ENCODE measurements at places on chromosomes 1 and 21.

- DNase-seq = no peak
- H3K4me3 ChIP-seq = no peak overlapping the region
- no peaks in the 10 kb centered on the region for H3K27me3 ChIP-seq
- no peaks in the 10 kb centered on the region for H3K36me3 ChIP-seq
Measured at GRCh38 chr1:164682570-164682969, 123.6 kb downstream of the PBX1 start.

- H3K36me3 ChIP-seq = peaks cover 1% of the 10 kb centered on the region
- H3K27ac ChIP-seq = no peak overlapping the region
- no peak overlapping the region for H3K4me3 ChIP-seq
Measured at GRCh38 chr1:118483245-118484006, 298.4 kb upstream of the SPAG17 start.

- H3K4me1 ChIP-seq = peaks cover 6% of the 10 kb centered on the region
- no peak overlapping the region for H3K4me3 ChIP-seq
- H3K27me3 ChIP-seq = peaks cover 17% of the 10 kb centered on the region
- peaks cover 4% of the 10 kb centered on the region for H3K36me3 ChIP-seq
- peak overlapping the region; percentile 84 for H3K27ac ChIP-seq
Measured at GRCh38 chr21:44598061-44598460, 2.3 kb upstream of the KRTAP10-7 start.

DNA sequence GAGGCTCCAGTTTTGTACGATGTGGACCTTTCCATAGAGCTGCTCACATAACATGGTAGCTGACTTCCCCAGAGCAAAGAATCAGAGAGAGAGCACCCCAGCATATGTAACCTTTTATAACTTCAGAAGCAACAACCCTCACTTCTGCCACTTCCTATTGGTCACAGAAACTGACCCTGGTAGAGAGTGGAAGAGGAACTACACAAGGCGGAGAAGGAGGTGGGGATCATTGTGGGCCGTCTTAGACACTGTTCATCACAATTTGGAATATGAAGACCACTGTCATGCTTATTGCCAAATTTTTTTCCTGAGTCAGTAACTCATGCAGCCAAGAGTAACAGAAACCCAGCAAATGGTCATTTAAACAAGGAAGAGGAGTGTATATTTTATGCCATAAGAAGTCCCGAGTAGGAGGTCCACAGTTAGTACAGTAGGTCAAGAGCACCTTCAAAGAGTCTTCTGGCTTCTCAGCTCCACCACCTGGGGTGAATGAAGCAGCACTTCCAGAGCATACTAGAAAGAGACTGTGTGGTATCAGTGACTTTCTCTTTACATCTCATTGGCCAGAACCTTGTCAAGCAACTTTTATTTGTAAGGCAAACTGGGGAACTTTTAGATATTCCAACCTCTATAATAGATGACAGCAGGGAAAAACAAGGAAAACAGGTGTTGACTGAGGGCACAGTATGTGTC lies 71.8 kb downstream of the ODF2L start:
- H3K36me3 ChIP-seq = no peaks in the 10 kb centered on the region
- H3K4me3 ChIP-seq = no peak overlapping the region
- no peak for DNase-seq
- H3K27ac ChIP-seq = no peak overlapping the region

DNA sequence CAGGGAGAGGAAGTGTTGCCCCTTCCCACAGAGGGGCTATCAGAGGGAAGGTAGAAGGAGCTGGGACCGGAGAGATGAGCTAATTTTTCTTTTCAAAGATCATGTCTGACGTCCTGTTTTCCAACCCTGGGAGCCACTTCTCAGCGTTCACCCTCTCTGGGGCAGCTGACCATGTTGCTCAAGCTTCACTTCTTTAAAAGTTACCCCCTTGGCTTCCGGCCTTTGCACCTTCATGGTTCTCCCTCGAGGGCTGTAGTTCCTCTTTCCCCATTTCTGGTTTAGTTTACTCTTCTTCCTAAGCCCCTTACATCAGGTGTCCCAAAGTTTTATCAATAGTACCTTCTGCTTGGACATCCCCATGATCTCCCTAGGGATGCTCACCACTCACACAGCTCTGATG lies 23.8 kb upstream of the CSF1 start:
- peaks cover 3% of the 10 kb centered on the region for H3K36me3 ChIP-seq
- H3K4me1 ChIP-seq = peaks cover 6% of the 10 kb centered on the region
- H3K4me3 ChIP-seq = no peak overlapping the region
- H3K27ac ChIP-seq = no peak overlapping the region

DNA sequence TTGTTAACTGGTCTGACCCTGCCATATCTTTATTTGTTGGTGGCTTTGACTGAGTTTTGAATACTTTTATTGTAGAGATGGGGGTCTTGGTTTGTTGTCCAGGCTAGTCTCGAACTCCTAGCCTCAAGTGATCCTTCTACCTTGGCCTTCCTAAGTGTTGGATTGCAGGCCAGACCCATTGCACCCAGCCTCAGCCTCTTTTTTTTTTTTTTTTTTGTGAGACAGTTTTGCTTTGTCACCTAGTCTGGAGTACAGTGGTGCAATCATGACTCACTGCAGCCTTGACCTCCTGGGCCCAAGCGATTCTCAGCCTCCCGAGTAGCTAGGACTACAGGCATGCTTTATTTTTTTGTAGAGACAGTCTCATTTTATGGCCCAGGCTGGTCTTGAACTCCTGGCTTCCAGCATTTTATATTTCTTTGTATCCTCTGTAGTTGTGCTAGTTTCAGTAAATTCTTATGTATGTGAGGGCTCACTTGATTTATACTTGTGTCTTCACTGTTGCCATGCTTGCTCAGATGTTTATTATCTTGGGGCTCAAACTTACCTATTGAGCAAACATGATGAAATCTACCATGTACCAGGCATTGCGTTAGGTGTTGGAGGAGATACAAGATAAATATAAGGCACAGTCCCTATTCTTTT lies 24.1 kb downstream of the THRAP3 start:
- peaks cover 22% of the 10 kb centered on the region for H3K36me3 ChIP-seq
- peak overlapping the region; percentile 51 for H3K27ac ChIP-seq
- no peaks in the 10 kb centered on the region for H3K27me3 ChIP-seq
- peaks cover 54% of the 10 kb centered on the region for H3K4me1 ChIP-seq
- DNase-seq = no peak

DNA sequence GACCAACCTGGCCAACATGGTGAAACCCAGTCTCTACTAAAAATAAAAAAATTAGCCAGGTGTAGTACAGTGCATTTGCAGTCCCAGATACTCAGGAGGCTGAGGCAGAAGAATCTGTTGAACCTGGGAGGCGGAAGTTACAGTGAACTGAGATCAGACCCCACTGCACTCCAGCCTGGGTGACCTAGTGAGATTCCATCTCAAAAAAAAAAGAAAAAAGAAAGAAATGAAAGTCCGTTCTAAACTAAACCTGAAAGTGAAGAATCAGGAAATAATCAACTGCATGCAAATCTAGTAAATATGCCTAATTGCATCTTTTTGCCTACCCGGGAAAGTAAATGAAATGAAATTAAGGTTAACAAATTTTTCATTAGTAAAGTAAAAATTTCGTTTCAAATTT lies 99.6 kb downstream of the ZZZ3 start:
- no peak overlapping the region for H3K27ac ChIP-seq
- H3K4me3 ChIP-seq = no peak overlapping the region
- H3K4me1 ChIP-seq = peaks cover 13% of the 10 kb centered on the region

- H3K4me3 ChIP-seq = peak overlapping the region; percentile 97
- no peak for DNase-seq
- H3K27ac ChIP-seq = no peak overlapping the region
- H3K4me1 ChIP-seq = peaks cover 46% of the 10 kb centered on the region
Measured at GRCh38 chr1:89270423-89270822, 2.2 kb downstream of the GBP5 start.

GRCh38 chr1:209549443-209550205 lies 33.9 kb upstream of the CAMK1G start:
- no peak overlapping the region for H3K4me3 ChIP-seq
- H3K27me3 ChIP-seq = peaks cover 42% of the 10 kb centered on the region
- H3K4me1 ChIP-seq = no peaks in the 10 kb centered on the region
- no peaks in the 10 kb centered on the region for H3K36me3 ChIP-seq

DNA sequence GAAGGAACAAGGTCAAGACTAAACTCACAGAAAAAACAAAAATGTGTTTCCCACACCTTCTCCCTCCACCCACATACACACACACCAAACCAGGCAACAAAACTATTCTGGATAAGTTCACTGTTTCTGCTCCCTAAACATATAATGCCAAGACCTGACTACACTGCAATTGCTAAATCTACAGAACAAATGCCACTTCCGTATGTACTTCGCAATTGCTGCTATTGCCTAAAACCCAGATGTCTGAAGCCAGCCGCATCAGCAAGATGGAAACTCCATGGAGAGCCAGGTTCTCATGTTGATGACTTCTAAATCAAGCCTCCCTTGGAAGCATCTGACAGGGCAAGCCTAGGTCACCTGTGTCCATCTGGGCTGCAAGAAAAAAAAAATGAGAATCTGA lies 8.3 kb upstream of the AIM2 start:
- no peak overlapping the region for H3K27ac ChIP-seq
- DNase-seq = no peak

DNA sequence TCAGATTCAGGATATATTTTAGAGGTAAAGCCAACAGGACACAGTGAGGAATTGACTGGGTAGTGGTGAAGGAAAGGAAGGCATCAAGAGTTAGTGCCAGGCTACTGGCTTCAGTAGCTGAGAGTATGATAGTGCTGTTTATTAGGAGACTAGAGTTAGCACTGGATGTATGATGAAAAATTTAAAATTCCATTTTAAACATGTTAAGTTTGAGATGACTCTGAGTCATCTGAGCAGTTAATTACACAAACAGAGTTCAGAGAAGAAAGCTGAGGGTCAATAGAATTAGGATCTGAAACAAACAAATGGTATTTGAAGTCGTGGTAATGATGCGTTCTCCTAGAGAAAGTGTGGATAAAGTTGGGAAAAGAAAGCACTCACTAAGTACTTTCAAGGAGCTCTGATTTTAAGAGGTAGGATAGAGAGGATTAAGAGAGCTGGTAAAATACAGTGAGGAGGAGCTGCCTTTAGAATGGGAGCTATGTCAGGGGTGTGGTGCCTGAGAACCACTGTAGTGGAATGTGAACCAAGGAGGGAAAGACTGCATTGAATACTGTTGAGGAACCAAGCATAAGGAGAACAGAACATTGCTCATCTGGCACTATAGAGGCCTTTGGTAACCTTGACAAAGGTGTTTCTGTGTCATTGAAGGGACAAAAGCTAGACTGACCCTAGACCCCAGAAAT lies 21.7 kb upstream of the SHCBP1L start:
- H3K36me3 ChIP-seq = no peaks in the 10 kb centered on the region
- peaks cover 9% of the 10 kb centered on the region for H3K27me3 ChIP-seq
- no peak overlapping the region for H3K27ac ChIP-seq
- no peak for DNase-seq
- no peak overlapping the region for H3K4me3 ChIP-seq

- no peak overlapping the region for H3K27ac ChIP-seq
- H3K4me3 ChIP-seq = no peak overlapping the region
- peaks cover 2% of the 10 kb centered on the region for H3K36me3 ChIP-seq
- H3K4me1 ChIP-seq = no peaks in the 10 kb centered on the region
- no peak for DNase-seq
Measured at GRCh38 chr1:84353695-84354094, 44.6 kb upstream of the DNASE2B start.

GRCh38 chr1:109821221-109821669 lies 57.5 kb upstream of the EPS8L3 start:
- no peak for DNase-seq
- no peak overlapping the region for H3K4me3 ChIP-seq
- peak overlapping the region; percentile 38 for H3K27ac ChIP-seq
- H3K36me3 ChIP-seq = peaks cover 1% of the 10 kb centered on the region
- peaks cover 32% of the 10 kb centered on the region for H3K4me1 ChIP-seq

DNA sequence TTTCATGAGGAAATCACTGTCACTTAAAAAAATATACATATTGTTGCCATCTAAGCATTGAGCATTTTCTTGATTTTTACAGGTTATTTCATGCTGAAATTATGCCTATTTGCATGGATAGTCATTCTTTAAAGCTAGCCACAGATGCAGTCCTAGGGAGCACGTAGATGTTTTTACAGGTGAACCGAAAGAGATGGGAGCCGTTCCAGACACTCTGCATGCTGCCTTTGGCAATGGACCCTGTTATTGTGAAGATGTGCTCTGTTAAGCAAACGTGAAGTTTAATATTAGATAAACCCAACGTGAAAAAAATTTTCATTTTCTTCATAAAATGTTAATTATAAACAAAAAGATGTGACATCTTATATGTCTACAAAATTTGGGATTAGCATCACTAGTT lies 7.1 kb downstream of the PROX1 start:
- H3K4me3 ChIP-seq = no peak overlapping the region
- H3K27ac ChIP-seq = no peak overlapping the region
- no peaks in the 10 kb centered on the region for H3K36me3 ChIP-seq
- peaks cover 53% of the 10 kb centered on the region for H3K27me3 ChIP-seq
- no peaks in the 10 kb centered on the region for H3K4me1 ChIP-seq

GRCh38 chr1:25451908-25452307 lies 21.2 kb downstream of the MACO1 start:
- H3K4me3 ChIP-seq = no peak overlapping the region
- no peaks in the 10 kb centered on the region for H3K4me1 ChIP-seq
- peaks cover 38% of the 10 kb centered on the region for H3K36me3 ChIP-seq
- no peaks in the 10 kb centered on the region for H3K27me3 ChIP-seq

- no peak for DNase-seq
- H3K4me3 ChIP-seq = no peak overlapping the region
- no peaks in the 10 kb centered on the region for H3K4me1 ChIP-seq
- no peaks in the 10 kb centered on the region for H3K36me3 ChIP-seq
- H3K27ac ChIP-seq = no peak overlapping the region
Measured at GRCh38 chr1:205493241-205494085, 11.0 kb upstream of the CDK18 start.

DNA sequence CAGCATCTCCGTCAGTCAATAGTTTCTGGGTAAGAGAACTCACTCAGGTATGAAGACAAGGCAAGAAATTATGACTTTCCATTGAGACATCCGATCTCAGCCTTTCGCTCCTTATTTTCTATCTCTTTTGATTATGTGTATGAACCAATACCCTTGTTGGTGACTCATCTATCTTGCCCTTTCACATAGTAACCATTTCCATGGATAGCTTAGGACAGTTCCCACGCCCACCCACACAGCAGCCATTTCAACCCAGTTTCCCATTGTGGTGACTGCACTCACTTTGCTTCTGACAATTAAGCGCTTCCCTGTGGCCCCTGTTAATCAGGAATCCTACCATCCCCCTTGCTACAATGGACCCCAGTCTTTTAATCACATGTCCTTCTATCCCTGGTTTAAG lies 210.6 kb upstream of the ADGRL2 start:
- no peak overlapping the region for H3K27ac ChIP-seq
- no peaks in the 10 kb centered on the region for H3K4me1 ChIP-seq
- DNase-seq = no peak
- no peak overlapping the region for H3K4me3 ChIP-seq
- no peaks in the 10 kb centered on the region for H3K36me3 ChIP-seq

DNA sequence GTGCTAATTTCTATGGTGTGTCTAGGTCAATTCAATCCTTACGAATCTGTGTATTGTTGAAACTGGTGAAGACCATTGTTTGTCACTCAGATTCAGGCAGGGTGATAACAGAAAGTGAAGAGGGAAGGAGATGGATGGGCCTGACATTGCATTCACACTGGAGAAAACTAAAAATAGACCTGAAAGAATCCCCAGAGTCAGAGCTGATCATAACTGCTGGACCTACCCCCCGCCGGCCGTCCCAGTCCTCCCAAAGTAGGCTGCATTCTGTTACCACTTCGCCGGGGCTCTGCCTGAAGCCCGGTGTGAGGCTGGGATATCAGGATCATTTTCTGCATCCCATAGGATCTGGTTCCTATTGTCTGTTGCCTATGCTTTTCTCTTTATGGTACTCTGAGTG lies 121.1 kb downstream of the NUF2 start:
- no peak overlapping the region for H3K27ac ChIP-seq
- H3K4me3 ChIP-seq = no peak overlapping the region
- no peaks in the 10 kb centered on the region for H3K4me1 ChIP-seq
- H3K36me3 ChIP-seq = peaks cover 1% of the 10 kb centered on the region
- no peak for DNase-seq

Measured in central memory CD8-positive, alpha-beta T cell (primary cell).